ENCODE measurements at places on chromosomes 3 and 15.

GRCh38 chr3:44968447-44968858, 7.5 kb downstream of the ZDHHC3 start:
- no peak for DNase-seq

DNA sequence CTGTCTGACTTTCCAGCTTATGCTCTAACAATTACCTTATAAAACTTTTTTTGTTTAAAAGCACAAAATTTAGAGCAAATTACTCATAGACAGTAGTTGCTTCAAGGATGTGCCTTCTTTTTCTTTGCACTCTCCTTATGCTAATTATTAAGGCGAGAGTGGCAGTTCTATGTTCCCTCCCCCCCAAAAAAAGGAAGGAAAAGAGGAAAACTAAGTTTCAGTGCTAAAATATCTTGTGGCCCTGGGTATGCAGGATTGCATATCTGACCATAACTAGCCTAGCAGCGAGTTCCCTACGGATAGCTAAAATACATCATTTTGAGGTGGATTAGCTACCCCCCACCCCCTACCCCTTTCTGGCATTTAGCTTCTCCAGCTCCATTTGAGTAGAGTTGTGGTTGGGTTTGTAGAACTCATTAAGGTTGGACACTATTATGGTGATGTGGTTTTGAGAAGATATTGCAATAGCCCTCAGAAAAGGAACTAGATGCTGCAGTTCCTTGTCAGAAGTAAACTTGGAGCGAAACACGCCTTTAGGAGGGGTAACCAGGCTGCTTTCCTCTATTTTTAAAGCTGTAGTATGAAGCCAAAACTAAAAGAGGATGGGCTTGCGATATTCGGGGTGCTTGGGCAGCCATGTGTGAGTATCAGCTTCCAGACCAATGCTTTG, 174.6 kb downstream of the AKAP13 start:
- no peak for DNase-seq

GRCh38 chr15:91884606-91885005, 31.1 kb downstream of the SLCO3A1 start:
- no peak for DNase-seq

- no peak for DNase-seq
Measured at GRCh38 chr3:16112910-16113504, 61.5 kb upstream of the GALNT15 start.

- DNase-seq = no peak
Measured at GRCh38 chr3:194654443-194654842, 17.5 kb downstream of the LSG1 start.

DNA sequence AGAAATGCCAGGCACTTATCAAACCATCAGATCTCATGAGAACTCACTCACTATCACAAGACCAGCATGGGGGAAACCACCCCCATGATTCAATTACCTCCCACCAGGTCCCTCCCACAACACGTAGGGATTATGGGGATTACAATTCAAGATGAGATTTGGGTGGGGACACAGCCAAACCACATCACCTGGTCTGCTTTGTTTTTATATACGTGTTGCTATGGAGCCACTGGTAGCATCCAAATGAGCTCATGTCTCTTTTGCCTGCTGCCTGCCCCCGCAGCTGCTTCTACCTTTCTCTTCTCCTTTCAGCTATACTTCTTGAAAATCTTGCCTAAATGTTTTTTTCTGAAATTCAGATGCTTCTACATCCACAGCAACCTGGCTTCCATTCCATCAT, 26.8 kb upstream of the PCOLCE2 start:
- no peak for DNase-seq

DNA sequence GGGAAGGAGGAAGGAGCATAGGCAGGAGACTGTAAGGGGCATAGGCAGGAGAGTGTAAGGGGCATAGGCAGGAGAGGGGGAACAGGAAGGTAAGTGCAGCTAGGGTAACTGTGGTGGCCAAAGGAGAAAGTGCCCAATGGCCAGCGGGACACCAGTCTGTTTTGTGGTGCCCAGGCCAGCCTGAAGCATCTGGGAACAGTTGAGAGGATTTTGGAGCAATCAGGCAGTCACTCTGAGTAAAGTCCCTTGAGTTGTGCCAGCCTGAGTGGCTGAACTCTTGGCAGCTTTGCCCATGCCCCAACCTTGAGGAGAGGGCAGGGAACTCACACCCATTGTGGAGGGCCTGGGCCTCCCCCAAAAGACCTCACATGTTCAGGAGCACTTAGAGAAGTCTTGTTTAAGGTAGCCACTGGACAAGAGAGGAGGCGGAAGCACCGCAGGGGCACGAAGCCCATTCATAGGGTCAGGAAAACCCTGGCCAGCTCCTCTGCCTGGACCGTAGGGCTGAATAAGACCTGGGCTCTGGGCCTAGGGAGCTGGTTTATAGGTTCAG, 3.5 kb upstream of the TGM5 start:
- no peak for DNase-seq

GRCh38 chr3:195099951-195100785, 170.8 kb downstream of the XXYLT1 start:
- no peak for DNase-seq

GRCh38 chr3:141773676-141774075, 10.5 kb downstream of the GRK7 start:
- DNase-seq = no peak

DNA sequence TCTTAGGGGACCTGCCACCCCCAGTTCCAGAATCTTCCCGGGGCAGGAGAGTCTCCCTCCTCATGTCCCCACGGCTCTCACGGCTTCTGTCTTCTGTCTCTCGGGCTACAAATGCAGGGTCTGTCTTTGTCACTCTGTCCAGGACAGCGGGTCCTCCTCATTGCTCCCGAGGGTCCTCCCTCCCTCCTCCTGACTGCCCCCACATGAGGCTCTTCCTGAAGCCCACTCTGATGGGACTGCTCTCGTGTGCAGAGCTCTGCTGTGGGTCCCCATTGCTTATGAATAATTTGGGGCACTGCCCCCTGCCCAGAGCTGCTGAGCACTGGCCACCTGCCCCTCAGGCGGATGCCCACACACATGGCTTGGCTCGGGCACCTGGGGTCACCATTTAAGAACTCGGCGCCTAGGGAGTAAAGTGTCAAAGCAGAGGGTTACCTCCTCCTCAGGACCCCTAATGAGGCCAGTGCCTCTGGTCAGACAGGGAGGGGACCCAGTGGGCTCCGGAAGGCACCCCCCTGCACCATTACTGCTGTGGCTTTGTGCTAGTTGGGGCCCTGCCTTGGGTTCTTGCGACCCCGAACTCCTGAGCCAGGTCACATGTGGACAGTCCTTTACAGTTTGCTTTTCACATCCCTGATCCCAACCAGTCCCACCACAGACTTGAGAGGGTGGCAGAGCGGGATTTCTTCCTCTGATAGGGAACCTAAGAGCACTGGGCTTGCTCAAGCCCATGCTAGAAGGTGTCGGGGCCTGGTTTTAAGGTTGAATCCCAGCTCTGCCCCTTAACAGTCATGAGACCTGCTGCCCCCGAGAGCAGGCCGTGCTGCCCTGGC, 22.1 kb downstream of the HDAC11 start:
- DNase-seq = no peak

DNA sequence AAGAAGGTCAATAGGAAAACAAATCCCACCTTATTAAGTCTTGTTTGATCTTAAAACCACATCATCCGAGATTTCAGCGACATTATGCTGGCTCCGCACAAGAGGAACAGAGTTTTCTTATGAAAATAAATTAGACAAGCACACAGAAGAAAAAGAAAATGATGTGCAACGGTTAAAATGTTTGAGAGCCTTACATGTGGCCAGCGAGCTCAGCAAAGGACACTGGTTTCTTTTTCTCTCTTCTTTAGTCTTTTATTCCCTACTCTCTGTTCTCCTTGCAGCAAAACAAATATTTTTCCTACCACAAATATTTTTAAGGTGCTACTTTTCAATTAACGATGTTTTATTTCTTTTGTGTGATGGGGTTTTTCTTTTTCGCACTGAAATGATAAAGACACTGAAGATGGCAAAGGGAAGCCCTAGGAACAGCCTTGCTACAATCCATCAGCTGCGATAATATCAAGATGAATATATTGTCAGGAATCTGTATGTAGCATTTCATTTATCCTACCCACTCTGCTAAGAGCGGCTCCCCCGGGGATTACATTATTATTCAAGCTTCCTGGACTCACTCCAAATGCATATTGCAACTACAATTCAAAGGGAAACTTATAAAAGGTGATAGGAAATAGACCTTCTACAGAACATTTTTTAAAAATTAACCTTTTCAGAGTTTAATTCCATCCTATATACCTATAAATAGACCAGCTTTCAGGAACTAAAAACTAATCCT, 72.9 kb downstream of the ANXA2 start:
- no peak for DNase-seq

DNA sequence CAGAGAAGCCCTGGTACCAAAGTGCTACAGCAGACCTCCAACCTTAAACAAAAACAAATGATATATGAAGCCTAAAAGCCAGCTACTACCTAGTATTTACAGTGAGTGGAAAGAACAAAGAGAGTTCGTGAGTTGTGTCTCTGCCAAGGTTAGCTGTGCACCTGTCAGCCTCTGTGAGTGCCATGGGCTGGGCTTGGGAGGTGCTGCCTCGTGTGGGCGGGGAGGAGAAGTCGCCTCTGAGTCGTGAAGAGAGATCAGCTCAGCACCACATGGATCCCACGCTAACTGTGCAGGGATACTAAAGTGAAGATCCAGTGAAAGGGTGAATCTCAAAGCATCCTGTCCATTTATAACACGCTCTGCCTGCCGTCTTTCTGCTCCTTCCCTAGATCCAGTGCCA, 101.9 kb downstream of the CHDH start:
- no peak for DNase-seq

GRCh38 chr3:32495085-32495484, 7.6 kb downstream of the CMTM6 start:
- DNase-seq = no peak

DNA sequence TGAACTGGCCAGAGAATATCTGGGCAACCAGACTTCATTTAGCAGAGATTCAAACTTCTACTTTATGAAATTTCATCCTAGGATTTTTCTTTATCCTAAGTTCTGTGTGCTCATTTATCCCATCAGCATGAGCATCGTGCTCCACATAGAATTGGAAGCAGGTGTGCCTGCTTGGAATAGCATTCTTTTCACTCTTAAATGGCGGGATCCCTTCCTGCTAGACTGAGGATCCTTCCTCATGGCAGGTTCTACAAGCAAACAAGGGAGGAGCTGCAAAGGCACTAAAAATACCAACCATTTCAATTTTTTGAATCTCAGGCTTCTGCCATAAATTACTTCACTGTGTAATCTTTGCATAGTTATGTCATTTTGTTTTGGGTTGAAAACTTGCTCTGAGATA, 74.6 kb upstream of the FLNB start:
- no peak for DNase-seq

DNA sequence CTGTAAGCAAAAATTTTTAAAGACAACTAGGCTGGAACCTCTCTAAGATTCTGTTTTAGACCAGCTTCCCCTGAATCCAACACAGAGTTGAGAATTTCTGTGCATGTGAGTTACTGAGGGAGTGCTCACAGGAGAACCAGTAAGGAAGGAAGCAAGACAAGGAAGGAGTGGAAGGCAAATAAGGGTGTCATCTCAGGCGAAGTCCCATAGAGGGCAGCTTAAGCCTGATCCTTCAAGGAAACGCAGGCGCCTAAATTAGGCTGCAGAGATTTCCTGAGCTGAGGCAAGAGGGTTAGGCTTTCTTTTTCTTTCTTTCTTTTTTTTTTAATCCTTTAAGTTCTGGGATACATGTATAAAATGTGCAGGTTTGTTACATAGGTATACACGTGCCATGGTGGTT, 36.2 kb upstream of the COL6A6 start:
- DNase-seq = no peak

DNA sequence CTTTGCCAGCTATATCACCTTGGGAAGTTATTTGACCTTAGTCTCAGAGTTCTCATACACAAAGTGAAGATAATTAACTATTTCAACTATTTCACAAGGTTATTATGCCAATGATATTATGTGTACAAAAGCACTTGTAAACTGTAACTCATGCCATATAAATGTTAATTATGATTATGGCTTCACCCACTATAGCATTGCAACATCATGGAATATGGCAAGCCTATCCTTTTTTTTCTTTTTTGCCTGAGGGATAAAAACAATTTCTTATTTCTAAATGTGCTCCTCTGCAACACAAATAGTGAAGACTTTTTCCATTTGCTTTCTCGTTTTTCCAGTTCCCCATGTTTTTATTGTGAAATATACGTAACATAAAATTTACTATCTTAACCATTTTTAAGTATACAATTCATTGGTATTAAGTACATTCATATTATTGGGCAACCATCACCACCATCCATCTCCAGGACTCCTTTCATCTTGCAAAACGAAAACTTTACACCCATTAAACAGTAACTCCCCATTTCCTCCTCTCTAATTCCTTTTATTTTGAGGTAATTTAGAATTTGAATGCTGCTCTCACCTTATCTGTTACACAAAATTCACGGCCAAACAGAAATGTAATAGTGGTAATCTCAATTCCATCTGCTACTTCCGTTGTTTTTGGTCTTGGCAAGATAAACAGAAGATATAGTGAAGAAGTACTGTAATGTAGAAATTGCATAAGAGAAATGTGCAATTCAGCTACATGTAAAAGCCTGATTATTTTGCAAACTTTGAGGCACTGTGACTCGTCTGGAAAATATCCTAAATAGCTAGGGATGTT, 46.3 kb downstream of the NANOGP8 start:
- no peak for DNase-seq

DNA sequence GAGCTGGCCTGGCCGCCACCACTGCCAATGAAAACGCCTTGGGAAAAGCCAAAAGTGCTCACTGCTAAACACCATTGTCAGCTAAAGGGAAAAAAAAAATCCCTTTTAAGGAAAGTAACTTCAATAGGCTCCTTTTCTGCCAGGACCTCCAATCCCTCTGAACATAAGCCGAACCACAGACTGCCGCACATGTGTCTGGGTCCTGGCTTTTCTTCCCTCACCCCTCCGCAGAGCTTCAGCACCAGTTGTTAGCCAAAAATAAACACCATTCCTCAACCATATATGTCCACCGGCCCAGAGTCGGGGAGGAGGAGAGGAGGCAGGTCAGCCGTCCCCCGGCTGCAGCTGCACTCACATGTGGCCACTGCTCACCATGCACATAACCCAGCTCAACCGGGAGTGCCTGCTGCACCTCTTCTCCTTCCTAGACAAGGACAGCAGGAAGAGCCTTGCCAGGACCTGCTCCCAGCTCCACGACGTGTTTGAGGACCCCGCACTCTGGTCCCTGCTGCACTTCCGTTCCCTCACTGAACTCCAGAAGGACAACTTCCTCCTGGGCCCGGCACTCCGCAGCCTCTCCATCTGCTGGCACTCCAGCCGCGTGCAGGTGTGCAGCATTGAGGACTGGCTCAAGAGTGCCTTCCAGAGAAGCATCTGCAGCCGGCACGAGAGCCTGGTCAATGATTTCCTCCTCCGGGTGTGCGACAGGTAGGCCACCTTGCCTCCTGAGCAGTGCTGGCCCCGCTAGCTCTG, at the start of gene FBXL22:
Gene FBXL22 (plus strand): TSS at position 350 of the 753 bp plus-strand sequence. CDS start 6 bp downstream, at position 356.
- no peak for DNase-seq

All from CD4-positive, alpha-beta T cell treated with Interleukin-1 beta for 1 hour (primary cell).